Right ventricle myocardium inferior (tissue), 1 donor: ENCODE measurements at places on chromosomes 6 and 20. TPM values are rescaled to one million over a fixed set of nuclear protein-coding genes. Genes with fewer than 3 reads are reported as not detected.

- no peak for DNase-seq
These were observed 17.2 kb downstream of the BFSP1 start for GRCh38 chr20:17513939-17514338.

- DNase-seq = no peak
These were observed 44.6 kb downstream of the RIN2 start for GRCh38 chr20:19802492-19803158.

- DNase-seq = no peak
These were observed 105.9 kb downstream of the SLC35F1 start for GRCh38 chr6:118012944-118013343.

DNA sequence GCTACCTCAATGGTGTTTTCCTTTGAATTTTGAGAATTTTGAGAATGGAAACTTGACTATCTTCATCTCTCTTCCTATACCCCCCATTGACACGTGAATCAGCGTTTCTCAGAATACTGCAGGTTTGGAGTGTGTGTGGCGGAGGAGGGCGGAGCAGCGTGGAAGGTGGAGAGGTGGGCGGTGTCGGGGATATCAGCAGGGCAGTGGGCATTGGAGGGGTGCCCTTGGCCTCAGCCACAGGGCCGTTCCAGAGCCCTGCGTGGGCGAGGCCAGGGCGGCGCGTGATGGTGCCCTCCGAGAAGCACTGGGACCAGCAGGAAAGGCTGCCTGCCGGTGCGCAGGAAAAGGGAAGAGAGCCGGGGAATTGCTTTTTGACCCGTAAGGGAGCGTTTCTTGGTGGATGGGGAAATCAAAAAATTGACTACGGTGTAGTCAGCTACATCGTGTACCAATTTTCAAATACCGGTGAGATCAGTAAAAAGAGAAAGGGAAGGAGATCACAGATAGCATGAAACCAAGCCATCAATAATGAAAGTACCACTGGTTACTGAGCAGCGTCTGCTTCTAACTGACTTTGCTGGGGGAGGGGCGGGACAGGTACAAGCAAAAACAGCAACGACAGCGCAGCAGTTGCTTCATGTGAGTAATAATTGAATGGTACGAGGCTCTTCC is 82.7 kb upstream of the DUSP22 start:
- no peak for DNase-seq

DNA sequence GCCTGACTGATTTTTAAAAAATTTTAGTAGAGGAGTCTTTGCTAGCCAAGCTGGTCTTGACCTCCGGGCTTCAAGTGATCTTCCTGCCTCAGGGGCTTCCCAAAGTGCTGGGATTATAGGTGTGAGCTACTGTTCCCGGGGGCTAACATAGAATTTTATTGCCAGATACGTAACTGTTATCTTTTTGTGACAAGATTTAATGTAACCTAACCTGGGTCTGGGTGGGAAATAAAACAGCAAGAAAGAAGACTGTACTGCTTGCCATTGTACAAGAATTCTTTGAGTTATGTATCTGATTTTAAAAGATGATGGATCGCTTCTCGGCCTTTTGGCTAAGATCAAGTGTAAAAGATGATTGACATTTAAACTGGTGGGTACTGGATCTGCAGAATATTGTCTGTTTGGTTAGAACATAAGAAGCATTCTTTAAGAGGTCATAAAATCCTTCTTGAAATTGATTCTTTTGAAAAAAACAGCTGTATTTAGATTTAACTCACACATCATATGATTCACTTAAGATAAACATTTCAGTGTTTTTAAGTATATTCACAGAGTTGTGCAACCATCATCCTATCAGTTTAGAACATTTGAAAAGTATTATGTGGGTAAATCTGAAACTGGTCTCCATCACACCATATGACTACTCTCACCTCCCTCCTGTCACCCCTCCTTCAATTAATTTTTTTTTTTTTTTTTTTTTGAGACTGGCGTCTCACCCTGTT is 21.6 kb downstream of the TPX2 start:
- DNase-seq = no peak

DNA sequence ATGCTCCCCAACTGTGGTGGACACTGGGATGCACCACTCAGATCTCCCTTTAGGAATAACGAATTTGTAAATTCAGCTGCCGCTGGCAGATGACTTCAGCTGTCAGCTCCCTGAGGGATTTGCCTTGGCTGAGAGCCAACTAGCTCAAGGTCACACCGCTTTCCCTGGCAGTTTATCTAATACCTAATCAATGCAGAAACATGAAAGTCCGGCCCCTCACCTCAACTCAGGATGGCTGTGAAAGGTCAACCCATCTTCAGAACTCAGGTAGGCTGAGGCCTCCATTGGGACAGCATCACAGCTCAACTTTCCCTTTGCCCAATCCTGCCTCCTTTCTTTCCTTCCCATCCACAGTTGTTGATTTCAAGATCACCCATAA is 22.8 kb upstream of the SCGN start:
- no peak for DNase-seq

- DNase-seq = no peak
These were observed 98.1 kb upstream of the ASCC3 start for GRCh38 chr6:100979267-100979666.

GRCh38 chr20:49563015-49563980 is 4.6 kb downstream of the PTGIS start:
- DNase-seq = no peak

- DNase-seq = no peak
These were observed 33.4 kb downstream of the TTLL9 start for GRCh38 chr20:31903627-31904386.

- peak; percentile 76 for DNase-seq
These were observed 464 bp downstream of the EHMT2 start for GRCh38 chr6:31896856-31897611.

DNA sequence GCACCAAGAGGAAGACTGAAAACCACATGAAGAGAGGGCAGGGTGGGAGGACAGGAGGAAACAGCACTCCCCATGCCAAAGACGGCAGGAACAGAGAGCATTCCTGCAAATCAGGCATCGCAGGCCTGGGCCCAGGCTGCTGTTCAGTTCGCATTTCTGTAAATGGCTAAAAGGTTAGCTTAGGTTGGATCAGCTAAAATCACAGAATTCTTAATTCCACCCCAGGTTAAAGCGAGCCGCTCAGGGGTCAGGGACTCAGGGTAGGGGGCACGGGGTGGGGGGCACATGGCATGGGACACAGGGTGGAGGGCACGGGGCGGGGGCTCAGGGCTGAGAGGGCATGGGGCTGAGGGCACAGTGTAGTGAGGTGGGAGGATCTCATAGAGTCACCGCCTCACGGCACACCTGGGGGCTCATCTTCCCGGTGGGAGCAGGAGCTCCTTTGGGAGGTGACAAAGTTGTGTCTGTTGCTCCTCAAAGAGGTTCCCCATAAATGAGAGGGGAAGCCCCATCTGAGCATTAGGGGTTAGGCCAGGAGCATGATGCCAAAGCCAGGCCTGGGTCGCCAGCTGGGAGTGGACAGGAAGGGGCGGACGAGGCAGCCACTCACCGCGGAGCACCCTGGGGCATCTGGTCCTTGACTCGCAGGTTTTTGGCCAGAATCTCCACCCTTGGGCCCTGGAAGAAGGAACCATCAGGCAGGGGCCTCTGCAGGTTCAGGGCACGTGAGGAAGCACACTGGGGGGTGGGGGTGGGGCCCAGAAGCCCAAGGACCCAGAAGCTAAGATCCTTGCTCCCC is 200.7 kb downstream of the PREX1 start:
- DNase-seq = peak; percentile 53

- DNase-seq = no peak
These were observed 20.0 kb downstream of the PDSS2 start for GRCh38 chr6:107439406-107439805.

- no peak for DNase-seq
These were observed 84.3 kb downstream of the CTNNBL1 start for GRCh38 chr20:37777988-37778659.

DNA sequence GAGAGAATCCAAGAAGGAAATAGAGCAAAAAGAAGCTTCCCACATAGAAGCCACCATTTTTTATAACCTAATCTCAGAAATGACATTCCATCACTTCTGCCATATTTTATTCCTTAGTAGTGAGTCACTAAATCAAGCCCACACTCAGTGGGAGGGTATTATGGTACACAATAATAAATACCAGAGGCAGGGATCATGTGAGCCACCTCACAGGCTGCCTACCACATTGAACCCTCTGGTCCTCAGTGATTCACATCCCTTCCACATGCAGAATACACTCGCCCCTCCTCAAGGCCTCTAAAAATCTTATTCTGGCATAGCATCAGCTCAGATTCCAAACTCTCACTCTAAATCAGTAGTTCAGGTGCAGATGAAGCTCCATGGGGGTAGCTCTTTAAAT is 49.4 kb downstream of the TMC2 start:
- DNase-seq = no peak

GRCh38 chr6:128667339-128667858 is 147.0 kb upstream of the PTPRK start:
- no peak for DNase-seq

- DNase-seq = no peak
These were observed 1.2 kb upstream of the DLL1 start for GRCh38 chr6:170292111-170292406.

GRCh38 chr6:91697010-91697695 is 1110.3 kb upstream of the MAP3K7 start:
- DNase-seq = no peak

DNA sequence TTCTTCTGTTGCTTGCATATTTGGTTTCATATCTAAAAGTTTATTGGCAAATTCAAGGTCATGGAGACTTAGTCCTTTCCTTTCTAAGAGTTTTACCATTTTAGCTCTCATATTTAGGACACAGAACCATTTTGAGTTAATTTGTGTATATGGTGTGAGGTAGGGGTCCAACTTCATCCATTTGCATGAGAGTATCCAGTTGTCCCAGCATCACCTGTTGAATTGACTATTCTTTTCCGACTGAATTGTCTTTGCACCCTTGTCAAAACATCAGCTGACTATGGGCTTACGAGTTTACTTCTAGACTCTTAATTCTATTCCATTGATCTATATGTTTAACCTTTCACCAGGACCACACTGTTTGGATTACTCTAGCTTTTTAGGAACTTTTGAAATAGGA is 157.5 kb downstream of the RALGAPA2 start:
- DNase-seq = no peak

GRCh38 chr20:15199698-15200097 is 862.3 kb upstream of the FLRT3 start:
- no peak for DNase-seq

GRCh38 chr6:90484903-90485302 is 102.0 kb downstream of the MAP3K7 start:
- DNase-seq = no peak

DNA sequence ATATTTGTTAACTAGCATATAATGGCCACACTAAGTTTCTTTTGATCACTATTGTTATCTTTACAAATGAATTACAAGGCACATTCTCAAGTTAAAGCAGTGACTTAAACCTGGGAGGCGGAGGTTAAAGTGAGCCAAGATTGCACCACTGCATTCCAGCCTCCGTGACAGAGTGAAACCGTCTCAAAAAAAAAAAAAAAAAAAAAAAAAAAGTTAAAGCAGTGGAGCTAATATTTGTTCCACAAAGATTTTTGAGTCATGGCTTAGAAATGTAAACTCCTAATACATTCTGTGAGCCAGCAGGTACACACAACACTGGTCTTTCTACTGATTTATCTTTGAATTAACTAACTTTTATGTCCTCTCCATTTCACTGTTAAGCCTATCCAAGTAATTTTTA is 221.7 kb upstream of the HTR1E start:
- no peak for DNase-seq

- DNase-seq = no peak
These were observed 749.3 kb downstream of the TENT5A start for GRCh38 chr6:81003156-81003555.

- no peak for DNase-seq
These were observed 78.3 kb upstream of the CHD6 start for GRCh38 chr20:41696428-41696827.

GRCh38 chr6:138769102-138769676 is 4.4 kb upstream of the CCDC28A start:
- DNase-seq = no peak

DNA sequence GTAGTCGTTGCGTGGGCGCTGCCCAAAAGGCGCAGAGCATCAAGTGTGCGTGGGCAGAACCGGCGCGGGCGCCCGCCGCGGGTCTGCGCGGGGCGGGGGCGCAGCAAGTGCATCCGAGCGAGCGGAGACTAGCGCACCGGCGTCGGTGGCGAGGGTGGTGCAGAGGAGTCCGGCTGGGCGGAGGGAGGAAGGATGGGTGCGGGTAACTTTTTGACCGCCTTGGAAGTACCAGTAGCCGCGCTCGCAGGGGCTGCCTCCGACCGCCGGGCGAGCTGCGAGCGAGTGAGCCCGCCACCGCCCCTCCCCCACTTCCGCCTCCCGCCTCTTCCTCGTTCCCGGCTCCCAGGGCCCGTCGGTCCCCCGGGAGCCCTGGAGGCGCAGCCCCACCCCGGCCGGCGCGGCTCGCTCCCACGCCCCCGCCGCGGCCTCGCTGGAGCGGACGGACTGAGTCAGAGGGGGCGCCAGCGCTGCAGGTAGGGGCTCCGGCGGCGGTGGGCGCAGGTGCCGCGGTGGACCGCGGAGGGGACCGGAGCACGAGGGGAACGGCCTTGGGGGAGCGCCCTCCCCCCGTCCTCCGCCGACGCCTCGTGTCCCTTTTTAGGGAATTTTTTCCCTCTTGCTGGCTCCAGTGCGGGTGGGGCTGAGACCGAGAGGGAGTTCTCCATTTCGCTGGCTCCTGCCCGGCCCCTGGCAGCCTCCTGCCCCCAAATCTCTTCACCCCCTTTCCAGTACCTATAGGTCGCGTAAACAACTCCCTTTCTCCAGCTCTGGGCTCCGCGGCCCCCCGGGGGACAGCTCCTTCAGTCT is 1.6 kb upstream of the DBNDD2 start:
- peak; percentile 85 for DNase-seq

TBX18 gene
- total RNA-seq = 8.4 TPM

SLC22A1 gene
- total RNA-seq = 0.51 TPM

FOXC1 gene
- total RNA-seq = 2.7 TPM

RSPH9 gene
- 0.11 TPM for total RNA-seq

BTBD3 gene
- 29.1 TPM for total RNA-seq

ACTL10 gene
- total RNA-seq = 0.19 TPM

B4GALT5 gene
- 44.0 TPM for total RNA-seq

ZC2HC1B gene
- total RNA-seq = not detected

SCRT2 gene
- not detected for total RNA-seq

PRICKLE4 gene
- 3.3 TPM for total RNA-seq

ZFP57 gene
- total RNA-seq = not detected

TRIM40 gene
- total RNA-seq = not detected

CTAGE9 gene
- not detected for total RNA-seq

TXNDC5 gene
- total RNA-seq = 42.0 TPM

FOXF2 gene
- 0.24 TPM for total RNA-seq

BPIFB3 gene
- total RNA-seq = not detected
